ENCODE measurements at places on chromosomes 1 and 21. TPM values are rescaled to one million over a fixed set of nuclear protein-coding genes. Genes with fewer than 3 reads are reported as not detected.

Gene FAM177B
- not detected for total RNA-seq

Gene PSRC1
- total RNA-seq = 21.5 TPM

- no peaks in the 10 kb centered on the region for H3K27me3 ChIP-seq
- H3K4me3 ChIP-seq = no peak overlapping the region
- H3K36me3 ChIP-seq = peaks cover 9% of the 10 kb centered on the region
Measured at GRCh38 chr21:33238146-33238545, 8.4 kb downstream of the IFNAR2 start.

- H3K36me3 ChIP-seq = no peaks in the 10 kb centered on the region
- no peak overlapping the region for H3K4me3 ChIP-seq
- H3K27me3 ChIP-seq = peaks cover 12% of the 10 kb centered on the region
- no peaks in the 10 kb centered on the region for H3K4me1 ChIP-seq
Measured at GRCh38 chr1:47687631-47688460, 250.0 kb downstream of the FOXD2 start.
